ENCODE measurements at places on chromosomes 2 and 18.

- DNase-seq = no peak
These were observed 386.2 kb downstream of the SOX11 start for GRCh38 chr2:6078414-6078813.

DNA sequence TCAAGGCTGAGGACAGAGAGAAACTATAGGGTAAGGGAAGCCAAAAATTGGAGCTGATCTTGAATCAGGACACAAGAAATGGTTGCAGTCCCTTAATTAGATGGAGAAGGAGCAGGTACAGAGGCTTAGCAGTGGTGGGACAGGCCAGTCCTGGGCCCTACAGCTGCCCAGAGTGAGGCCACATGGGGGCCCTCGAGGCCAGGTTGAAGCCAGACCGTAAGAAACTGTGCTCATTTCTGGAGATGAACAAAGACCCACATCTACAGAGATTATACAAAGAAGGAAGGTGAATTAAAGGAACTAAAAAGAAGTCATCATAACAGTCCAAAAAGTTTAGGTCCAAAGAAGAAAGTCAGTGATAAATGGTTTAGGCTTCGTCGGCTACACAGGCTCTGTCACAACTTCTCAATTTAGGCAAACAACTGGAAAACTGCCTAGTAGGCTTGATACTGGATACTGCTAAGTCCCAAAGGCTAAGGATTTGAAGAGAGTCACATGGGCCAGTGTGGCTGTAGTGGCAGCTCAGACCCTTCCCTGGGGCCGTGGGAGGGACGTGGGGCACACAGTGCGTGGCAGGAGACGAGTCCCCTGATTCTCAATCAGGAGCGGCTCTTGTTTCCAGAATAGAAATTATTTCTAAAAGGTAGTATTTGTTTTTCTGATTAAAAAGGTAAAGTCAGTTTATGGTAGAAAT, 50.4 kb upstream of the CNGA3 start:
- no peak for DNase-seq

GRCh38 chr18:519019-519879, 18.7 kb upstream of the COLEC12 start:
- DNase-seq = peak; percentile 47

- peak; percentile 49 for DNase-seq
These were observed 11.4 kb downstream of the HK2 start for GRCh38 chr2:74845217-74845751.

DNA sequence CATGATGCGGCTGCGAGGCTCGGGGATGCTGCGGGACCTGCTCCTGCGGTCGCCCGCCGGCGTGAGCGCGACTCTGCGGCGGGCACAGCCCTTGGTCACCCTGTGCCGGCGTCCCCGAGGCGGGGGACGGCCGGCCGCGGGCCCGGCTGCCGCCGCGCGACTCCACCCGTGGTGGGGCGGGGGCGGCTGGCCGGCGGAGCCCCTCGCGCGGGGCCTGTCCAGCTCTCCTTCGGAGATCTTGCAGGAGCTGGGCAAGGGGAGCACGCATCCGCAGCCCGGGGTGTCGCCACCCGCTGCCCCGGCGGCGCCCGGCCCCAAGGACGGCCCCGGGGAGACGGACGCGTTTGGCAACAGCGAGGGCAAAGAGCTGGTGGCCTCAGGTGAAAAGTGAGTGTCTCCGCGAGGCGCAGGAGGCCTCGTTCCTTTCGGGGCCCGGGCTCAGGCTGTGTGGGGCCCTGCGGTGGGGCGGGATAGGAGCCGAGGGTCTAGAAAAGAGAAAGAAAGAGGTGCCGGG, 520 bp downstream of the GLS start:
- no peak for DNase-seq

DNA sequence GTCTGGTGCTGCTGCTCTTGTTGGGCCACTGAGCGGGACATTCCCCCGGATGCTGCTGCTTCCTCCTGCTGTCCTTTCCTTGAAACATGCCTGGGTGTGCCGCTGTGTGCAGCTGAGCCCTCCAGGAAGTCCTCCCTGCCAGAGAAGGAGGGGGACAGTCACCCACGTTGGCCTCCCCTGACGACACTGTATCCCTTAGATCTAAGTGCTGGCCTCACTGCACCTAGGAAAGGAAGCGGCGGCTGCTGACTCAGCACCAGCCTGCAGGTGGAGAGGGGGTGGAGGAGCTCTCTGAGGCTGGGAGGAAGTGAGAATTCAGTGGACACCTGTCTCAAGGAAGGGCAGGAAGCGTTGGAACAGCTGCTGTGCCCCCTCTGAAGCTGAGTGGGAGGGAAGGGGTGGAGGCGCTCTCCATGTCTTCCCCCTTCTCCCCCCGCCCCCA, 239.8 kb downstream of the HAUS1 start:
- peak; percentile 37 for DNase-seq

DNA sequence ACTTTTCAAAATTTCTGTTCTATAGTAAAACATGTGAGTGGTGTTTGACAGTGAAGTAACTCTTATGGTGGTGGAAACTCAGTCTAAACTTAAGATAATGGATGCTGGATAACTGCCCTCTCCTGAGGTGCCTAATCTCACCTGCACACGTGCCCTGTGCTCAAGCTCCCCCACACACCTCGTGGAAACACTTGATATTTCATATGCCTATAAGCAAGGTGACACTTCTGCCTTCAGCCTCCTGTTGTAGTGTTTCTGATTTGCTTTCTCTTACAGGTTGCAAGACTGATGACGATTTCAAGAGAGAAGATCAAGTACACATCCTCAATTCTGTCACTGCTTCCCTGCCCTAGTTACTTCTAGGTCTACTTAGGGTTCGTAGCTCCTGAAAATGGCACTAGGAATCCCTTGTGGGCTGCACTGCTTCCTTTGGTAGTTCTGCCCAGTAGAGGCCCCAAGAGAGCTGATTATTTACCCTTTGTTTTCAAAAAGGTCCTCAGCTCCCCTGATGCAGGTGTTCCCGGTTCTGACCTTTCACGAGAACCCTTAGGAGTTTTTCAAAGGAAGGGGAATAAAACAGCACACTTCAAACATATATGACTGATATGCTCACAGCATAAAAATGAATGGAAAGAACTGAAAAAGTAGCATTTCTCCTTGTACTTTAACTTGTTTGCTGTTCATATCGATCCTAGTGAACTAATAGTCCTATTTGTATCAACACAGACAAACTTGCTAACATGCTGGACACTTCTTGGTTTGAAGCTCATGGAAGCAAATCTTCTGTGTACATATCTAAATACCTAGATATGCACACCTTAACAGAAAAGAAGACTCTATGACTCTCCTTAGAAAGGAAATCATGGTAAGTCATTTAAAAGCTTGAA, 6.7 kb downstream of the CAVIN2 start:
- DNase-seq = no peak

DNA sequence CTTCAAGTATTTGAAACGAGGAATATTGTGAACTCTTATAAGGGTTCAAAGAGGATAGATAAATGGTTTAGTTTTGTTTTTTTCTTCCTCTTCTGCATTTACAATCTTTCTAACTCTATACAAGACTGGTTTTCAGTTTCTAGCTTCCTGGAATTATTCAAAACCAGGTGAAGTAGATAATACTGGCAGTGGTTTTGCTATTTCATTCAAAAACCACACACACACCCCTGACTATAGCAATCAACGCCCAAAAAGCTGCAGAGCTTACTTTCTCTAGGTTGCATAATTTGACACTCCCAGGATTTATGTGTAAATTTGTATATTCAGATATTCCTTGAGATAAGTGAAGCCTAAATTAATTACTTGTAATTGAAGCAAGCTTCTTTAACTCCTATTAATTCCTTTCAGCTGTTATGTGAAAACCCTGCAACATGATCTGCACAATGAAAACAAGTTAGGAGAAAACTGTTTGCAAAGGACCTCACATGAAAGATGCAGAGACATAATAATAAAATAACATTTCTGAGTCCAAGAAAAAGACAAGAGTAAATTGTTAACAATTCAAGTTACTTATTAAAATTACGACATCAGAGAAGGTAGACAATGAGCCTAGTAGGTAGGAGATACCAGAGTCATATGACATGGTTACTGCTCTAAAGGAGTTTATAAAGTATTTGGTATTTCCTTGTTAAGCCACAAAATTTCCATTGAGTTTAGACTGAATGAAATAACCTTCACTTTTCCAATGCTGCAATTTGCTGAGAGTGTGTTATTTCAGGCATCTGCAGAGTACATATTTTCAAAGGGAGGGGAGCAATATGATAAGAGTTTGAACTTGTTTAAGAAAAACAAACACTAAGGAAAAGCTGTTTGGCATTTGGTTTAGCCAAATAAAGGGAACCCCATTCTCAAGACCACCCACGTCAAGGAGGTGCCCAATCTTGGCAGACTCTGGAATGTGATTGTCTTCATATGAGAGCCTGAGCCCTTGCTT, 1.6 kb upstream of the NFE2L2 start:
- peak; percentile 55 for DNase-seq

GRCh38 chr2:191258996-191259395, 13.8 kb downstream of the MYO1B start:
- DNase-seq = no peak

GRCh38 chr2:200179151-200179550, 127.3 kb upstream of the SPATS2L start:
- no peak for DNase-seq

- DNase-seq = no peak
These were observed 217.3 kb downstream of the FHOD3 start for GRCh38 chr18:36514778-36515177.
